ENCODE measurements at places on chromosomes 2 and 18.

GRCh38 chr2:161946489-161947107 is 127.4 kb downstream of the DPP4 start:
- no peak for DNase-seq

- no peak for DNase-seq
Observed at GRCh38 chr2:240225660-240226475, 85.4 kb upstream of the OTOS start.

DNA sequence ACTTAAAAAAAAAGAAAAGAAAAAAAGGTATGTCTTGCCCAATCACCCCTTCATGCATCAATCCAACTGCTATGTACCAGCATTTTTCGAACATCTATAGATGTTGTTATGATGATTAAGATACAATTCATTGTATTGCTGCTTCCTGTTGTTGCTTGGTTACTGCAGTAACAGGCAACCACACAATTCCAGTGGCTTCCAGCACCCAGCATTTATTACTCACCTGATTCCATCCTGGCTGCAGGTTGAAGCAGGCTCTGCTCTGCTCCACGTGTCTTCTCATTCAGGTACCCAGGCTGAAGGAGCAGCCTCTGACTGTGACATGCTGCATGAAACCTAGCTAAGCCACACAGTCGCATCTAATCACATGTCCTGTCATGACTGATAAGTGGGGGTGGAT is 196.9 kb downstream of the INO80D start:
- no peak for DNase-seq

- no peak for DNase-seq
Observed at GRCh38 chr2:127715778-127716449, 14.6 kb downstream of the SFT2D3 start.

Data from GF-D8 (cell line).